ENCODE measurements at places on chromosomes 6 and 20.

DNA sequence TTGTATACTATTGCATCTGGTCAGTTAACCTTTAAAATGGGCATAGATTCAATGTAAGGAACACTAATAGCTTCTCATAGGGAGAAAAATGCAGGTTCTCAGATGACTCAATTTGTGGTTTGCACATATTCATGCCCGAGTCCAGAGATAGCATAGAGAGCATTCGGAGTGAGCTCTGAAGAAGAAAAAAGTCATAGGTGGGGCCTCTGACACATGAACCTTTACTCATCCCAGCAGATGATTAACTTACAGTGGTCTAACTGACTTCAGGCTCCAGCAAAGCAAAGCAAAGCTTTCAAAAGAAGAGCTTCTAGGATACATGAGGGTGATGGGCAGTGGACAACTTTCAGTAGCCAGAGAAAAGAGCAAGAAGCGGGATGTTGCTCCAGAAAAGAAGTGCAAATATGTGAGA lies 55.3 kb upstream of the BTN3A2 start:
- DNase-seq = no peak

DNA sequence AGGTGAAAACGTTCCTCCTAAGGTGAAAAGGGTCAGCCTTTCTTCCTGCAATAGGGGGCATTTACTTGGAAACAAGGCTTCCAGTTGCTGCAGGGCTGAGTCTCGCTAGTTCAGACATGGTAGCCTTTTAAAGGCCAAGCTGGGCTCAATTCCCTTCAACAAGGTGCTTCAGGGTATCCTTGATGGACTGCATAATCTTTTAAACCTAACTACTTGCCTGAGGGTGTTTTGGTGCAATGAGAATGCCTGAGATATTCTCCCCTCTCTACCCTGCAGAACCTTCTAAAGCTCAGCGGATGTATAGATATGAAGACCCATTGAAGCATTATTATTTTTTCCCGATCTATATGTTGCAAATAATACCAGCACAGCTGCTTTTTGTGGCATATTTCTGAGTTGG lies 416.1 kb downstream of the QKI start:
- no peak for DNase-seq

- DNase-seq = no peak
Observed at GRCh38 chr6:21738180-21739094, 144.9 kb downstream of the SOX4 start.

DNA sequence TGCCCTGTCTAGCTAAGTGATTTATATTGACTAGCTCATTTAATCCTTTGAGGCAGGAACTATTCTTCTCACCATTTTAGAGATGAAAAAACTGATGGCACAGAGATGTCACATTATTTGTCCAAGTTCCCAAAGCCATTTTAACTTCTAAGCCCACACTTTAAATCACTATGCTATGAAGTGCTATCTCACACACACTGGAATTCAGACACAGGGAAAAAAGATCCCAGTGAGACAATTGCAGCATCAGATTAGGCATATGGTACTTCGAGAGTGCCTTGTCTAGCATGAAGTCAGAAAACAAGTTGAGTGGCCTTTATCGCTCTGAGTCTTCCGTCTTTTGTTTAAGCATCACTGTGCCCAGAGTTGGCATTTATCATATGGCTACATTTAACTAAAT lies 54.1 kb upstream of the PDE7B start:
- no peak for DNase-seq

DNA sequence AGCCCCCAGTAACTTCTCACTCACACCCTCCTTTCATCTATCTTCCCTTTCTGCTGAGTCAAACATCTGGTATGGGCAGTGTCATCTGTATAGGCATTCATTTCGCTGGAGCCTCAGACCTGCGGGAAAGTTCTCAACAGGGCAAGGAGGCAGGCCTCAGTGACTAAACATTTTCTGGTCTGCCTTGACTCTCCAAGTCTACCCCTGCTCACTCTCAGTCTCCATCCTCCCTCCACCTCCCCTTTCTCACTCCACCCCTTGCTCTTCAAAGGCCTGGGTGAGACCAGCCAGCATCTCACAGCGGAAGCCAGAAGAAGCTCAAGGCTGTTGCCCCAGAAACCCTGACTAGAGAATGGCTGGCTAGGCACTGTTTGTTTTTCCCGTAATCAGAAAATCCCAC lies 105.0 kb upstream of the BEND6 start:
- peak; percentile 37 for DNase-seq

DNA sequence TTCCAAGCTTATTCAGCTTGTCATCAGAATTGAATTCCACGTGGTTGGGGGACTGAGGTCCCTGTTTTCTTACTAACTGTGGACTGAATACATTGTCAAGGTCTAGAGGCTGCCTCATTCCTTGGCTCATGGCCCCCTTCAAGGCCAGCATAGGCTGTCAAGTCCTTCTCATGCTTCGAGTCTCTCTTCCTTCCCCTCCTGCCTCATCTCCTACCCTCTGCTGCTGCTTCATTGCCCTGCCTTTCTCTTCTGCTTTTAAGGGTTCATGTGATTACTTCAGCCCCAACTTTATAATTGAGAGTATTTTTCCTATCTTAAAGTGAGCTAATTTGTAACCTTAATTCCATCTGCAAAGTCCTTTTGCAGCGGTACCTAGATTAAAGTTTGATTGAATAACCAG lies 27.6 kb upstream of the ZNF831 start:
- no peak for DNase-seq

GRCh38 chr20:34017610-34018009 lies 23.9 kb downstream of the RALY start:
- DNase-seq = peak; percentile 88

- DNase-seq = peak; percentile 82
Observed at GRCh38 chr6:41463062-41463930, 82.9 kb upstream of the FOXP4 start.

- DNase-seq = no peak
Observed at GRCh38 chr20:3815703-3816315, 4.5 kb upstream of the AP5S1 start.

DNA sequence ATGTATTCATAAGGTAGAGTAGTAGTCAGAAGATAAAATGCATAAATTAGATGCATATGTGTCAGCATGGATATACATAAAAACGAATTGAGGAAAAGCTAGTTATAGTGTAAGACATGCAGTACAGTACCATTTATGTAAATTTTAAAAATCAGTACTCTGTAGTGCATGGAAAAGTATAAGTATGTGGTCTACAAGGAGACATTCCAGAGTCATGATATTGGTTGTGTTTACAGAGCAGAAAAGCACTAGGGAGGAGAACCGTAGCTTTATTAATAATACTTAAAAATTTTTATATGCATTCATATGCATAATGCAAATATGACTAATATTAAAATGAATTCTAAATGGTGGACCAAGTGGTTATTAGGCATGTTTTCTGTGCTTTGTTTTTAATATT lies 220.0 kb downstream of the ZFAND3 start:
- no peak for DNase-seq

GRCh38 chr6:169622618-169623017 lies 79.2 kb downstream of the WDR27 start:
- no peak for DNase-seq

GRCh38 chr6:42200035-42200434 lies 5.3 kb upstream of the GUCA1B start:
- peak; percentile 87 for DNase-seq

GRCh38 chr6:60668428-60668827 lies 1617.6 kb downstream of the KHDRBS2 start:
- no peak for DNase-seq

DNA sequence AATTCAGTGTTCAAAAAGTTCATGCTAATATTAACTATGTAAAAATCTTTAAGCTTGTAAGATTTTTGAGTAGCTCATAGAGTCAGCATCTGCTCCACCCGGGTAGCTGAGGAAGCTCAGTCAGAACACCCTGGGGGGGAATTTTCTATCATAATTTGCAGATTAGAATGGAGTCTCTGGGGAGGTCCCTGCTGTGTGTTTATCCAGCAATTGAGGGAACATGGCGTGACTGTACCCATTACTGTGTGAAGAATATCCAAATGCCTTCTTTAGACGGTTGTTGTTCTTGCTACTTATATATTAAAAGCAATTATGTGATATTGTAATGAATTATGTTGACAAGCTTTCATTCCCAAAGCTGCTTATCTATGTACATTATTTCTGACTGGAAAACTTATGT lies 64.8 kb downstream of the AIG1 start:
- no peak for DNase-seq

DNA sequence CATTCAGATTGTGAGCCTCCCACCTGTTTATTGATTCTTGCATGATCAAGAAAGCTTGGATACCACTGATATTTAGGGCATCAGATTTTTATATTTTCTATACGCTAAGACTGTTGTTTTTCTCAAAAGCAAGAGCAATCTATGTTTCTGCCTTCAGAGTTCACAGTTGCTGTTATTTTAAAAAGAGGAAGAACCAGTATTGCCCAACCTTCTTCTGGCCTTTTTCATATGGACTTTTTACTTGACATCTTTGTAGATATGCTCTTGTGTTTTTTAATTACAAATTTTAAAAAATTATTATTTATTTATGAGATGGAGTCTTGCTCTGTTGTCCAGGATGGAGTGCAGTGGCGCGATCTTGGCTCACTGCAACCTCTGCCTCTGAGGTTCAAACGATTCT lies 28.9 kb downstream of the SLC17A5 start:
- no peak for DNase-seq

DNA sequence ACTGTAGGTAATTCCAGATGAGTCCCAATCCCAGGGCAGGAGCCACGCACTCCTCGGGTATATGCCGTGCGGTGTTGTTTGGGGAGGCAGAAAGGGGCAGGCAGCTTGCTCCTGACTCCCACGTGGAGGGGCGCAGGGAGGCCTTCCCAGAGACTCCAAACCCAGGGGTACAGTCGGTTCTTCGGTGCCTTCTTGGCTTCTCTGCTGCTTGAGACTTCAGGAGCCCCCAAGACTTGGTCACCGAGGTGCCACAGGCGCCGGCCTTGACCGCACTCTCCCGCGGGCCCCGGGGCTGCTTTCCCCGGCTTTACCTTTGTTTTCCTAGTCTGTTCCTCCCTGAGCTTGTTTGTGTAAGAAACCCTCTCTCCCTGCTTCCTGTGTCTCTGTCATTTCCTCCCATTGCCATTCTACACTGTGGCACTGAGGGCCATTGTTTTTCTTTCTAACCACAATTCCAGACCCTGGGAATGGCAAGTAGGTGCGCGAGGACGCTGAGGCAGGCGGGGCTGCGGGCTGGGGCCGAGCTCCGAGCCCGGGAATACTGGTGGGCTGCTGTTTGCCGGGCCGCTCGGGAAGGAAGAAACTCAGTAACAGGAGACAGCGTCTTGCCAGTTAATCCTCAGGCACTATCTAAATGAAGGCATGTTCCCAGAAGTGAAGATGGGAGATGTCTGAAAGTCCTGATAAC lies 215.6 kb upstream of the HEY2 start:
- no peak for DNase-seq

GRCh38 chr6:53581173-53581773 lies 36.4 kb upstream of the GCLC start:
- peak; percentile 81 for DNase-seq

- no peak for DNase-seq
Observed at GRCh38 chr6:34697904-34698559, 1.5 kb upstream of the ILRUN start.

DNA sequence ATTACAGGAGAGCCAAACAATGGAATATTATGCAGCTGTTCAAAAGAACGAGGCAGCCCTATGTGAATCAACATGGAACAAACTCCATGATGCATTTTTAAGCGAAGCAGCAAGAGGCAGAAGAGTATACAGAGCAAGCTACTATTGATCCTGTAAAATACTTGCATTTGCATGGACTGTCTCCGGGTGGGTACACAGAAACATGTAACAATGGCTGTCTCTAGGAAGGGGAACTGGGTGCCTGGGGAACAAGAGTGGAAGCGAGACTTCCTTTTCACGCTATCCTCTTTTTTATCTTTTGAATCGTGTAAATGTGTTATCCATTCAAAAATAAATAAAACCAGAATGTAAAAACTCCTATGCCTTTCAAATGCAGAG lies 93.3 kb upstream of the SIRPA start:
- no peak for DNase-seq

- no peak for DNase-seq
Observed at GRCh38 chr6:33836806-33837469, 33.1 kb upstream of the MLN start.

DNA sequence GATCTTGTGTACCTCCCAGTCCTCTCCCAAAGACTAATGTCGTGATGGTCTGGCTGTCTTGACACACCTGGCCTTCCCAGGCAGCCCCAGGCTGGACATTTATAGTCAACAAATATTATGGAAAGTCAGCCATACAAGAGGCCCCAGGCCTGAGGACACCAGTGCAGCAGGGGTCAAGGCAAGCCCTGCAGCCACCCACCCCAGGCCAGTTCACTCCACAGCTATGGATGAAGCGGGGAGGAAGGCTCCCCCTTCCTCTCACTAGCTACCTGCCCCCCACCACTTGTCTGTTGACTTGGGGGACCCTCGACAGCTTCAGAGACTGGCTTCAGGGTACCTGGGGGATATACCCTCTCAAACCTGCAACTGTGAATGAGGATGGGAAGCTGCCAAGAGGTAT lies 132.1 kb downstream of the MRPL14 start:
- DNase-seq = no peak

- DNase-seq = no peak
Observed at GRCh38 chr20:36099106-36099505, 55.4 kb upstream of the EPB41L1 start.

DNA sequence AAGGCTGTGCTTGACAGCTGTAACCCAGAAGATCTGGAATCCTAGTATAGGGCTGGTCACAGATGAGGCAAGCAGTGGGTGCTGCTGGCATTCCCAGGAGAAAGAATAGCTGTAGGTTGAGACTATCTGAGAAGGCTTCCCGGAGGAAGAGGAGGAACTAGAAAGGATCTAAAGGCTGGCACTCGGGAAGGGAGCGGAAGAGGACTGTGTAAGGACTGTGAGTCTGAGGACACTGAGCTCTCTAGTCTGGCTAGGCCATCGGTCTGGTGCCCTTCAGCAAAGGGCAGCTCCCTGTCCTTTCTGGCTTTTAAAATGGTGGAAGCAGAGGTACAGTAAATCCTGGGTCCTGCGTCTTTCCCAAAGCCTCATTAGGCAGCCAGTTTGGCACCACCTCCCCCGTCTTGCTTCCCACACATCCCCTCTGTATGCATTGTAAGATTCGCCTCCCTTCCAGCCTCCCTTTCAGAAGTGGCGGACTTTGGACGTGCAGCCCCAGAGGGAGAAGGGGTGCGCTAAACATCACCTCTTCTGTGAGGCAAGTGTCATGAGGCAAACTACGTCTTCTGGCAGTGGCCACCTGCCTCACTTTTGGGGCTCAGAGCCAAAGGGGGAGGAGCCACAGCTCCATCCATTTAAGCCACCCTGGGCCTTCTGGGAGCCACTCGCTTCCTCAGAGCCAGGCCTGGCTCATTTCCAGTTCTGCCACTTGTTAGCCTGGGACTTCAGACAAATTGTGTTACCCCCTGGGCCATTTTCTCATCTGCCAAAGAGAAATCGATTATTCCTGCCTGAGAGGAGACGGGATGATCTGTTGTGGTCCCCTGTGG lies 8.6 kb downstream of the SNPH start:
- DNase-seq = no peak

Data from AG08395 (cell line).